MG63 (cell line): ENCODE measurements at places on chromosomes 7 and 10. TPM values are rescaled to one million over a fixed set of nuclear protein-coding genes. Genes with fewer than 3 reads are reported as not detected.

DNA sequence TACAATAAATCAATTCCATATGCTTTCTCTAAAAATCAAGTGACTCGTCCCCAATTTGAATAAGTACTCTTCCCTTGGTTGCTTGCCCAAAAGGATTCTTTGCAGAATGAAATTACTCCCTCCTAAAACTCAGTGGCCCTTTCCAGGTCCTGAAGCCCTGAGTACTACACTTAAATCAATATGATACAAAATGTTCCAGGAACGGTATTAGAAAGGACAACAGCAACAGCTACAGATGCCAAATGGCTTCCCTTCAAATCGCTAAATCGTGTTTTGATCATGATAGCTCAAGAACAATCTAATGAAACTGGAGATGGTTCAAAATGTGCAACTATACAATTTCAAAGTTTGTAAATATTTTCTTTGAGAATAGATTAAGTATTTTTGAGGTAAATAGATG lies 59.4 kb downstream of the TPK1 start:
- no peak for DNase-seq

DNA sequence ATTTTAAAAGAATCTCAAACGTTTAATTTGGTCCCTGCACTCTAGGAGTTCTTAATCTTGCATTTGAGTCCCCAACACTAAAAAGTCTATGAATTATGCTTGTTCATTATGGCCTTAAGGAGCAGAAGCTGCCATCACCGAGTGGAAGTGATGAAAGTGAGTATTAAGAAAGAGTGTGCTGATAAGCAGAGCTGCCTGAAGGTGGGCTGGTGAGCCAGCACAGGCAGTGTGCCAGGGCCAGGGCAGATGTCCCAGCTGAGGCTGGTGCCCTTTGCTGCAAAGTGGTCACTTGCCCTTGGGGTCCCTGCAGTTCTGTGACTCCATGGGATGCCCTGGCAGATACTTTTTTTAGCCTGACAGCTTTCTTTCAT lies 72.9 kb upstream of the LOXL4 start:
- no peak for DNase-seq

- DNase-seq, result peak; percentile 97
These were observed 97.8 kb downstream of the CHST15 start for GRCh38 chr10:123995461-123996131.

DNA sequence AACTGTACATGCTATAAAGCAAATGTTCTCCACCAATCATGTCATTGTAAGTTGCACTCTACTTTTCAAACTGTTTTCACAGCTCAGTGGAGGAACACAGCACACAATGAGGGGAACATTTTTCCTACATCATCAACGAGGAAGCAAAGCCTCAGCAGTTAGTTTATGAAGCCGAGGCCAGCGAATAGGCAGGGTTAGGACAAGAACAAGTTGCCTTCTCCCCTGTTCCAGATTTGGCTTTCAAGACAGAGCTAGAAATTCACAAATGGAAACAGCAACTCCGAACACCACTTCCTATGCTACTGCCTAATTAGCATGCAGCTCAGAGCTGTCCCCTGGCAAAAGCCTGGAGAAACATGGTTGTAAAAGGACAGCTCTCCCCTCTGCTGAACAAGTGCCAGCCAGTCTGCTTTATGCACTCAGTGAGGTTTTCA lies 19.8 kb downstream of the ITGB8 start:
- no peak for DNase-seq

DNA sequence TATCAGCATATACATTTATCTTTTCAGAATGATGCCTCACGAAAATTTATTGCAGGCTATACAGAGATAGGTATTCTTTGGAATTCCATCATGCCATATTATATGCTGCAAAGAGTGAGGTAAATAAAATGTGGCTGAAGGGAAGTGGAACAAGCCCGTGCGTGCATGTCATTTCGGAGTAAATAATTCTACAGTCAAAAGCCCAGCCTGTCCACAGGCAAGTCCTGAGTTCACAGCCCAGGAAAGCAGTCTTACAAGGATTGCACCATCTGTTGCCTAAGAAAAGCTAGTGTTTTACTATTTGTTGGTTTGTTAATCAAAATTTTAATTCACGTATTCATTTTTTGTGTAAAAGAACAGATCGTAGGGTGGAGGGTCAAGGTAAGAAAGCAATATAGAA lies 292.4 kb upstream of the AKR1E2 start:
- no peak for DNase-seq

The CLDN15 gene
- total RNA-seq, result 0.54 and 4.1 TPM in 2 replicates

DNA sequence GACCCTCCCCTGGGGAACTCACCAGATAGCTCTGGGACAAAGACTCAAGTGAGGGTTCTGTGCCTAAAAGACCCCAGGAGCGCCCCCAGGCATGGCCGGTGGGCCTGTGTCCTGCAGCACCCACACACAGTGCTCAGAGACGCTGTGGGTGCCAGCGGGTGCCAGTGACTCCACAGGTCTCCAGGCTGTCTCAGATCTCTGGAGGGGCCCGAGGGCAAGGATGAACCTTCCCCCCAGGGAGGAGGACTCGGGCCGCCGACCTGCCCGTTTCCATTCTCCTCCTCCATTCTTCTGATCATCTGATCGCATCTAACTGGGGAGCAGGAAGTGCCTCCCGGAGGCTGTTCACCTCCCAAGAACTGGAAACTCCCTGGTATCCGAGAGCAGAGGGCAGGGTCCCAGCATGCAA lies 980 bp downstream of the ADAM8 start:
- DNase-seq, result no peak

The PIK3CG gene
- total RNA-seq, result not detected in 2 replicates

DNA sequence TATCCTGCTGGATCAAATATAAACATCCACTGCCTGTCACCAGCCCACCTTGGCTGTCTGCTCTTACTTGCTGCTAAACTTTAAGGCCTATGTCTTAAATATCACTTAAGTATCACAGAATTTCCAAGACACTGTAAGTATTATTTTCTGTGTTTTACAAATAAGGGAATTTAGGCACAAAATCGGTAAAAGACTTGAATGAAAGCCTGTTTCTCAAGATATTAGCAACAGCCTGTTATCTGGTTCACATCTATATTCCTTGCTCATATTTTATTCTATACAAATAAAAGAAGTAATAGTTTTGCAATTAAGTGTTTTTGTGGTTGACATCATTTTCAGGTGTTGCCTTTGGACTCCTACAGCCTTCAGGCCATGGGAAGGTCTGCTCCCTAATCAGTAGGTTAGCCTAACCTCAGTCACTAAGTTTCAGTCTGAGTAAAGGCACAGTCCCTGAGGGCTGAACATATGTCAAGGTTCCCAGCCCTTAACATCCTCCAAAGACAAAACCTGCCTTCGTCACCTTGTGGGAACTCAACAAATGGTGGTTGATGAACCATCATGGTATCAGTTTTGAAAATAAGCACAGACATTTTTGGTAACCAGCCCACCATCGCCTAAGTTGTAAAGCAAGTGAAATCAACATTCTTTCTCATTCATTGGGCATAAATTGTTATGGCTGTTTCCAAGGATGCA lies 127.1 kb downstream of the CREB5 start:
- no peak for DNase-seq

GRCh38 chr7:48837266-48837665 lies 87.1 kb upstream of the CDC14C start:
- DNase-seq, result no peak

The DOCK4 gene
- total RNA-seq, result 0.30 and 0.57 TPM in 2 replicates

DNA sequence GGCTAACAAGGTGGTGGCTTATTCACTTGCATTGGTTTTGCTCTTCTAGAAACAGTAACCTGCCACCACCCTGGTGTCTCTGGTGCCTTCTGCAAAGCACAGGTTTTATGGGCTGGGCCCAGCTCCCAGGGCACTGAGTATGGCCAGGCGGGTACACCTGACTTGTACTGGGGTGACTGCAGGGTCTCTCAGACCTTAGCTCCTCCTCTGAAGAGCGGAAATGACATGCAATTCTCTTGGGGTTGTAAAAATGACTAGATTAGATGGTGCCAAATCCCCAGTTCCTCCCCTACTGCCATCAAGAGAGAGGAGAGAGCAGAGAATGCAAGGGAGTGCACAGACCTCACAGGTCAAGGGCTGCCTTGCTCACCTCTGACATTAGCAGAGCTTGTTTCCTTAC lies 14.7 kb downstream of the ESYT2 start:
- DNase-seq, result no peak

The EN2 gene
- total RNA-seq, result 1.6 and 1.7 TPM in 2 replicates

GRCh38 chr7:130887957-130888371 lies 154.0 kb upstream of the KLF14 start:
- DNase-seq, result no peak

The SPDYE5 gene
- not detected in 2 replicates for total RNA-seq

The PILRA gene
- total RNA-seq, result not detected in 2 replicates

The EPO gene
- total RNA-seq, result not detected in 2 replicates

DNA sequence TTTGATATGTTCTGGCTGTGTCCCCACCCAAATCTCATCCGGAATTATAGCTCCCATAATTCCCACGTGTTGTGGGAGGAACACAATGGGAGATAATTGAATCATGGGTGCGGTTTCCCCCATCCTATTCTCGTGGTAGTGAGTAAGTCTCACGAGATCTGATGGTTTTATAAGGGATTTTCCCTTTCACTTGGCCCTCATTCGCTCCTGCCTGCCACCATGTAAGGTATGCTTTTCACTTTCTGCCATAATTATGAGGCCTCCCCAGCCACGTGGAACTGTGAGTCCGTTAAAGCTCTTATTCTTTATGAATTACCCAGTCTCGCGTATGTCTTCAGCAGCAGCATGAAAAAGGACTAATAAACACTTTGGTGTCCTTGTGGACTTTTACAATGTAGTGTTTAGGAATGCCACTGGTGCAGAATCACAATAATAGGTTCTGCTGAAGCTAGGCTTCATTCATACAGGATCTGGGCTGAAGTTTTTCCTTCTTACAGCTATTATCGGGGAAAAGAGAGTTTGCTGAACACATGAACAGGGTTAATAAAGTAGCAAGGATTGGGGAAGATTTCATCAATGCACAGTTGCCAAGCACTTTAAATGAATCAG lies 74.3 kb downstream of the CPED1 start:
- DNase-seq, result no peak

- no peak for DNase-seq
These were observed 600.0 kb upstream of the CELF2 start for GRCh38 chr10:10417671-10418070.

DNA sequence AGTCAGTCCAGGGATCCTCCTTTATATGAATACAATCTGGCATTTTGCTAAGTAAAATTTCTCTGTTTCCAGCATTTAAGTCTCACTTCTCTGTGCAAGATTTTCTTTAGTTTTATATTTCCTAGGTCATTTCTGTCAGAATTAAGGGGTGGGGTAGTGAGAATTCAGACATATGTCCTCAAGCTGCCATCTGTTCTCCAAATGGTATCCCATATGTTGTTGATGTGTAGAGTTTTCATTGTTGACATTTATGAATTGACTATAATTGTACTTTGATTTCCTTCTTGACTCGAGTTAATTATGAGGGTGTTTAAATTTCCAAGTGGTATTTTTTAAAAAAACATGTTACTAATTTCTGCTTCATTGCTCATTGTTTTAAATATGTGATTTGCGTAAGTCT lies 148.8 kb downstream of the NPSR1 start:
- DNase-seq, result no peak

- DNase-seq, result no peak
These were observed 14.9 kb upstream of the MXI1 start for GRCh38 chr10:110192552-110192951.

- no peak for DNase-seq
These were observed 3.9 kb downstream of the TECTB start for GRCh38 chr10:112286837-112287818.
